Right ventricle myocardium inferior (tissue), 1 donor: ENCODE measurements at places on chromosomes 1 and 21.

DNA sequence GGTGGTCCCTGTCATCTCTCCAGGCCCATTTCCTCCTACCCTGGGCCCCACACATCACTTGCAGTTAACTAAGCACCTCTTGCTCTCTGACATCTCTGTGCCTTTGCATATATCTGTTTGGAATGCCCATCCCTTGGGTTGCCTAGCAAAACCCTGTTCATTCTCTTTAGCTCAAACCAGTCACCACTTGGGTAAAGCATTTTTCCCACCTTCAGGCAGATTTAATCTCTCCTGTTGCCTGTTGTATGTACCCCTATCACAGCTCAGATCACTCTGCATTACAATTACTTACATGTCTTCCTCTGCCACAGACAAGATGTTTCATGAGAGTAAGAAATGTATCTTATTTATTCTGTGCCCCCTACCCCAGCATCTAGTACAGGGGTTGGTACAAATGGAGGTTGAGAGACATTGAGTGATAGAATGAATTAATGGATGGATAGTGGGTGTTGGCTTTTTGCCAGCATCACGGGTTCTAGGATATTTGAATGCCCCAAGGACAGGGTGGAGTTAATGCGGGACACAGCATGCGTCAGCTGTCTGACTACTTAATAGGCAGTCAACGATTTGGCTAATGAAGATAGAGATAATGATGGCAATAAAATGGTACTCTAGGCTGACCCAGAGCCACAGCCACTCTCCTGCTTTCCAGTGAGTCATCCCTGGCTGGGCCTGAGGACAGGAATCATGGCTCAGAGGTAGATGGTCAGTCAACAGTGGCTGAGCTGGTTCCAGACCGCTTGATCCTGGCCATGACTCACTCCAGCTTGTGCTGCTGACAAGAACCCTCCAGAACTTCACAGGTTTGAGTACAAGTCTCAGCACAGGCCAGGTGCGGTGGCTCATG lies 6.5 kb downstream of the NR0B2 start:
- no peak for DNase-seq

DNA sequence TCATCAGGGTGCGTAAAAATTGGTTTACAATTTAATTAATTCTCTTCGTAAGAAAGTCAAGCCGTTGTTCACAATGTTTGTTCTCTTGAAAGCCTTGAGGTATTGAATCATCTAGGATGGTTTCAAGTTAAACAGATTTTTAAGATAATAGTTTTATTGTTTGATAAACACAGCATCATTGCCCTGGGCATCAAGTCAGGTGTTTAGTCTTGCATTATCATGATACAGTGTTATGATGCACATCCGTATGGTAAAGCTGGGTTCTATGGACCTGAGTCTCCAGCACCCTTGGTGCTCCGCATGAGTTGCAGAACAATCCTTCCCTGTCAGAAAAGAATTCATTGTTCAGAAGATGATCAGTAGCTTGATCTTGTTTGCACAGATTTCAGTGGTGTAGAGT lies 359.5 kb downstream of the LMO4 start:
- DNase-seq = no peak

- DNase-seq = no peak
These were observed 2.7 kb upstream of the KIF21B start for GRCh38 chr1:201026234-201026633.

- DNase-seq = no peak
These were observed 35.2 kb downstream of the GORAB start for GRCh38 chr1:170567214-170567613.

DNA sequence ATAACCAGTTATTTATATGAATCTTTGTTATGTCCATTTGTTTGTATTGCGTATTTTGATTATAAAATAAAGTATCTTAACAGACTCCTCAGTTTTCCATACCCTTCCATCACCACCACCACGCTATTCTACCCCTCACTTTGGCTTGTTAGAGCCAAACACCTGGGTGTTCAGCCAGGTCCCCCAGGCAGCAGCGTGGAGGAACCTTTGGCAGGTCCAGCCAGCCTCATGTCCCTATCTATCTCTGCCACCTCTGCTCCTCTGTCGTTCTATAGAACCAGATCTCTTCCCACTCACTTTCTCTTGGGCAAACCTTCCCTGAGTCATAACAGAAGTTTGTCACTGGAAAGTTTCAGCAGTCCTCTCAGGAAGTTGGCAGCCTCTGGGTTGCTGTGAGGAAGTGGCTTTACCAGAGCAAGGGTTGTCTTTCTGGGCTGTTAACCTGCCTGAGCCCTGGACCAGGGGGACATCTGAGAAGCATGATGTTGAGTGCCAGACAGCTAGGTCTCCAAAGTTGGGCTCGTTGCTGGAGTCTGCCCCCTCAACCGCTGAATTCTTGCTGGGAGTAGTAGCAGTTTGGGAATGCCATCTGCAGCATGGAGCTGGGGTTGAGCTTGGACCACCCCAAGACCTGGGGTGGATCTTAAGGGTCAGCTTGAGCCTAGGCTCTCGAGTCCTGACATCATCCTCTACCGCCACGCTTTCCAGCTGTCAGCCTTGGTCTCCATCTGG lies 996 bp upstream of the SH3BGRL3 start:
- no peak for DNase-seq

DNA sequence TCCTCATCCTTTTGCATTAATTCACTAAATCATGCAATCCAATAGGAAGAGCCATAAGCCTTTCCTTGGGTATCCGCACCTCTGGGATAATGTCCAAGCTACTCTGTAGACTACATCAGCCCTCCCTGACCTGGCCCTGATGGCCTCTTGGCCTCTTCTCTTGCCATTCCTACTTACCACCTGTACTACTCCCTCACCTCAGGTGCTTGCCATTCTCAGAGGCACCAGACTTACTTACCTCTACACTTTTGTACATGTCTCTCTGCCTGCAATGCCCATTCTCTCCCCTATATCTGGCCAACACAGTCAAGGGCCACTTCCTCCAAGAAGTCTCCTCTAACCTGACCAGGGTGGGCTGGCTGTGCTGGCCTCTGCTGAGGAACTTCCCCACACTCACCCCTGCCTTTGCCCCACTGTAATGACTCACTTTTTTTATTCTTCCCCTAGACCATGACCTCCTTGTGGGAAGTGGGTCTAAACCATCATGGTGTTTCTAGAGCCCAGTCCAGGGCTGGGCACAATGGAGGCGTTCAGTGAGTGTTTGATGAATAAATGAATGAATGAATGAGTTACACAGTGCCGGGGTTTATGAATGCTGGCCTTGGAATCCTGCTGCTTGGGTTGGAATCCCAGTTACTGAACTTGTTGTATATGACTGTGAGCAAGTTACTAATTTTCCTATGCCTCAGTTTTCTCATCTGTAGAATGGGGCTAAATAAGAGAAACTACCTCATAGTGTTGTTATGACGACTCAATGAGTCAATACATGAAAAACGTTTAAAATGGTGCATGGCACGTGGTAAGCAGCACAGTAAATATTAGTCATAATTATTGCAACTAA lies 179.8 kb downstream of the FOXD2 start:
- DNase-seq = no peak

DNA sequence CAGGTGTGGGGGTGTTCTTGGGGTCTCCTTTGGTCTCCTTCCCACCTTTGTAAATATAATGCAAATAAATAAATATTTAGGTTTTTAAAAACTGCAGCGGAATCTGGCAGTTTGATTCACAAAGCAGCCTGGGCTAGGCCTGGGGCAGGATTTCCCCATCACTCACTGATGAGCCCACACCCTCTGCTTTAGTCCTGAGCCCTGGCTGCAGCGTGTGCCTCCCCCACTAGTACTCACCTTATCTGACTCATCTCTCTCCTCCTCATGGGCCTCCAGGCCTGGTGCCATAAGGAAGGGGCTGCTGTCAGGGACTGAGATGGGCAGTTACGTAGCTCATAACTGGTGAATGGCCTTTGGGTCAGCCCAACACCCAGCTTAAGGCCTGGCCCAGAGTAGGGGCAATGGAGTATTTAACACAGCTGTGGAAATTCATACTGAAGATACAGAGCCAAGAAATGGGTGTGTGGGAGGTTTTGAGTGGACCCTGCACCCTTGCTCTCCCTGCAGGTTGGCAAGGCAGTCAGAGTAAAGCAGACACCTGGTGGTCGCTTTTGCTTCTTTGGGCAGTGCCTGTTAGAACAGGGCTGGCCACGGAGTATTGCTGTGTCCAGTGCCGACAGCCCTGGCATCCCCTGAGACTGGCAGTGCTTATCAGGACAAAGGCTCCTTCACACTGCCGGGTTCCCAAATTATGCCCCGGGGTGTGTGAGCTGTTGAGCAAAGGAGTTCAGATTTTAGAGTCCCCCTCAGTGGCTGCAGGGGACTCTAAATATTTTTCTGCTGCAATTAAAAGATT lies 39.7 kb downstream of the AZIN2 start:
- DNase-seq = no peak

DNA sequence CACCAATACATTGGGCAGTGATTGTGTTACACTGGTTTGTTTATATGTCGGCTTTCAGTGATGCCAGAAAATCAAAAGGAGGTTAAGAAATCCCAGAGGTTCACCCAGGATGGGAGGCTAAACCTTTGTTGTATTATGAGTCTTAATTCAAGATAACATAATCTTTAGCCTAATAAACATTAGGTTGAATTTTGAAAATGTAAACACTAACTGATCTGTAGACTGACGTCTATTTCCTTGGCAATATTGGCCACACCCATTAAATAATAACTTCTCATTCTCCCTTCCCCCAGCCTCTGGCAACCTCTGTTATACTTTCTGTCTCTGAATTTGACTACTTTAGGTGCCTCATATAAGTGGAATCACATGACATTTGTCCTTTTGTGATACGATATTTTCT lies 238.7 kb downstream of the DISC1 start:
- DNase-seq = no peak
